ENCODE measurements at places on chromosomes 1 and 21.

GRCh38 chr1:99527078-99527477 is 118.8 kb upstream of the PALMD start:
- no peak for DNase-seq

DNA sequence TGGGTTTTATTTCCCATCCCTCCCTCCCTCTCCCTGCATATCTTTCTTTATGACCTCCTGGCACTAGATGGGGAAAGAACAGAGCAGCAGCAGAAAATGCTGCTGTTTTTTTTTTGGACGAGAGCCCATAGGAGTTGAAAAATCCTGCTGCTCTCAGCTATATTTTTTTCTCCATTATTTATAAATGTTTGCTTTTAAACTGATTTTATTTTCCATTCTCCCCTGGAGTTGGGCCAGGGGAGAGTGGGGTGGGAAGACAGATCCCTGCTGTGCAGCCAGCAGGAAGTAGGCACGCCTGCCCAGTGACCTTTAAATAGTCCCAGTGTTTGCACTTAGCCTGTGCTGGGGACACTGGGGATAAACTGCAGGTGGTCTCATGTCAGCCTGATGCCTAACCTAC is 17.4 kb downstream of the SFT2D2 start:
- no peak for DNase-seq

DNA sequence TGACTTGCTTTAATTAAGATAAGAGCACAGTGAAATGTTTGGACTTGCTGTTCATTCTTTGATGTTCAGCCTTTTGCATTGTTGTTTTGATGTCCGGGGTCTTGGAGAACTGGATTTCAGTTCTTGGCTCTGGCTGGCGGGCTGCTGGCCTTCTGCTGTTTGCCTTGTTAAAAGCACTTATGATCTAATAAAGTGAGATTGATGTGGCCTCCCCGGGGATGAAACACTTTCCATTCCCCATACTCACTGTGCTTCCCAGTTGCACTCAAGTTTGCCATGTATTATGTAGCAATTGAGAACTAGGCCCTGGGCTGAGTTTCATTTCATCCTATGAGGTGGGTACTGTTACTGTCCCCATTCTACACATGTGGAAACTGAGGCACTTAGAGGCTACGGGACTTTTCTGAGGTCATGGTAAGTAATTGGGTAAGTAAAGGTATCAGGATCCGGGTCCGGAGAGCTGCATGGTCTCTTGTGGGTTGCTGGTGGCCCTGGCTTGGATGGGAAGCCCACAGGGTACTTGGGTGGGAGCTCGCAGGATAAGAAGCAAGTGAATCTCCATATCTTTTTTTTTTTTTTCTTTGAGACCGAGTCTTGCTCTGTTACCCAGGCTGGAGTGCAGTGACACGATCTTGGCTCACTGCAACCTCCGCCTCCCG is 127.7 kb upstream of the ZBTB40 start:
- no peak for DNase-seq

DNA sequence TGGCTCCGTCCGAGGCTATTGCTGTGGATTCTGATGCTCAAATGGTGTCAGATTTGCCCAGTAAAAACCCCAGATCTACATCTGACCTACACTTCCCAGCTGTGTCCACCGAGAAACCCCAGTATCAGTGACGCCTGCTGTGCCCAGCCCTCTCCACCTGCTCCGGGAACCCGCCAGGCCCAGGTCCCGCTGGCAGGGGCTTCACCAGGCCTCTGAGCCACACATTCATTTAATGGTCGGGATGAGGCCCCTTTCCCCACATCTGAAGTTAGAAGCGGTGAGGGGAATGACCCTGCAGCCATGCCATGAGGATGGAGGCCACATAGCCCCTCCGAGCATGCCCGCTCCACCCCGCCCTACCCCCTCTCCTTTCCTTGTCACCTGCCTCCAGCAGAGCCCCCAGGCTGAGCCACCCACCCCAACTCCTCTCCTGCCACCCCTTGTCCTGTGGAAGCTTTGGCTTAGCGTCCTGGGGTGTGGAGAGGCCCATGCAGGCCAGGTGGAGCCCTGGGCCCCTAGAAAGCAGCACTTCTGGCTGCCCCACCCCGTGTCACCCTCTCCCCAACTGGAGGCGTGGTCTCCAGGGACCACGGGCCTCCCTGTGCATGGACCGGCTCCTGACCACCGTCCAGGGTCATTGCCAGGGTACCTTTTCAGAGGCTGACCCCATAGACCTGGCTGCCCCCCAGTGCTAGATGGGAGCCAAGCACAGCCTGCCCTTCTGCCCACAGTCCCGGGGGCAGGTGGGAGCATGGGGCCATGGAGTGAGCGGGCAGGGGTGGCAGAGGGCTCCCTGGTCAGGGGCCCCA is 8.0 kb downstream of the TNFRSF14 start:
- no peak for DNase-seq

- DNase-seq = no peak
Measured at GRCh38 chr1:180680558-180681144, 48.8 kb downstream of the XPR1 start.

GRCh38 chr1:78280626-78281025 is 210.1 kb upstream of the PTGFR start:
- DNase-seq = no peak

- no peak for DNase-seq
Measured at GRCh38 chr1:40385437-40386358, 12.2 kb downstream of the SMAP2 start.

DNA sequence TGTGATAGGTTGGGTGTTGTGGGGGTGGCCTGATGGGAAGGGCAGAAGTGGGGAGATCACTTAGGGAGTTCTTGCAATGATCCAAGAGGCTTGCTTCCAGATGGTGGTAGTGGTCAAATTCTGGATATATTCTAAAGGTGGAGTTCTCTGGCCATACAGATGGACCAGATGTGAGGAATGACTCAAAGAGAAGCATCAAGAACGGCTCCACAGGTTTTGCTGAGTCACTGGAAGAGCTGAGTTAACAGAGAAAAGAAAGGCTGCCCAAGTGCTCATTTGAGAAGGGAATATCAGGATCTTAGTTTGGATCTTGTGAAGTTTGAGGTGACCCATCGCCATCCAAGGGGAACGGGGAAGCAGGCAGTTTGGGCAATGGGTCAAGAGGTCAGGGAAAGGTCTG is 192.9 kb upstream of the GALNT2 start:
- no peak for DNase-seq

GRCh38 chr1:178330153-178330552 is 166.6 kb downstream of the CLEC20A start:
- no peak for DNase-seq

DNA sequence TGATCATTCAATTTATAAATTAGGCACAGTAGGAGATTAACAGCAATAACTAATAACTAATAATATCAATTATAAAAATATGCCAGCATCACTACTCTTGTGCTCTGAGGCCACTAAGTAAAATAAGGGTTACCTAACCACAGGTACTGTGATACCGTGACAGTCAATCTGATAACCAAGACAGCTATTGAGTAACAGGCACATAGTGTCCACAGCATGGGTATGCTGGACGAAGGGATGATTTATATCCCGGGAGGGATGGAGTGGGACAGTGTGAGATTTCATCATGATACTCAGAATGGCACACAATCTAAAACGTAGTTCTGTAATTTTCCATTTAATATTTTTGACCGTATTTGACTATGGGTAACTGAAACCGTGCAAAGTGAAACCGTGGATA is 39.4 kb downstream of the CD46 start:
- DNase-seq = no peak

GRCh38 chr1:78142736-78143135 is 97.0 kb downstream of the GIPC2 start:
- DNase-seq = no peak

GRCh38 chr21:28439251-28439650 is 553.4 kb downstream of the LTN1 start:
- DNase-seq = no peak

DNA sequence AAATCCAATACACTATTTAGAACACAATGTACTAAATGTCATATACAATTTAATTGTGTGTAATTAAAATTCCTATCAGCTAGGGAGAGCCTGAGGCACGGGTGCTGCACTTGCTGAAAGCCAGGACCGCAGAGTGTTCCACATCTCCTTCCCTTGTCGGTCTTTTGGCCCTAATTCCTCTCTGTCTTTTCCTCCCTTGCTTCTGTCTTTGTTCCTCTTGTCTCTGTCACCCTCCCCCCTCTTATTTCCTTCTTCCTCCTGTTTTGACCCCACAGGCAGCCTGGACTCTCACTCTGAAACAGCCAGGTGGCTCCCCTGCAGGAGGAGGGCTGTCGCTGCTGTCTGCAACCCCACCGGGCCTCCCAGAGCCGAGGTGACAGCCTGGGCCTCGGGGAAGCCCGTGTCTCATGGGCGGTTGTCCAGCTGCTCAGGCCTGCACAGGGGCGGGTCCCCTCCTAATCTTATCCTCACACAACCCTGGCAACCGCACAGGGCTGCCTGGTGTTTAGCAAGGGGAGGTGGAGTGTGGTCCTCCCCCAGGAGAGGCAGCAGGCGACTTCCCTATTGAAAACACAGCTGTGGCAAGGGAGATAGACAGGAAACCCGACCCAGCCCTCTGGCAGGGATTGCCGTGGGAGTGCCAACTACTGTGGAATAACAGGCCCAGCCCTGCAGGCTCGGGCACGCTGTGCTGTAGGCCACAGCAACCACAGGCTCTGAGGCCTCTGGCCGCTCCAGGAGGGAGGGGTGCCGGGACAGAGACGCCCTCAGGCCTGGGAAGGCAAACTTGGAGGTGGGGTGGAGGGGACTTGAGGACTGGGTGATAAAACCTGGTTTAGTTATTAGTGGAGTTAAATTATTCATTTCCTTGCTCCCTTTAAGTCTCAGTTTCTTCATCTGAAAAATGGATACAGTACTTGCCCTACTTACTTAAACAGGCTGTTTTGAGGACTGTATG is 68.8 kb upstream of the WDR26 start:
- no peak for DNase-seq

DNA sequence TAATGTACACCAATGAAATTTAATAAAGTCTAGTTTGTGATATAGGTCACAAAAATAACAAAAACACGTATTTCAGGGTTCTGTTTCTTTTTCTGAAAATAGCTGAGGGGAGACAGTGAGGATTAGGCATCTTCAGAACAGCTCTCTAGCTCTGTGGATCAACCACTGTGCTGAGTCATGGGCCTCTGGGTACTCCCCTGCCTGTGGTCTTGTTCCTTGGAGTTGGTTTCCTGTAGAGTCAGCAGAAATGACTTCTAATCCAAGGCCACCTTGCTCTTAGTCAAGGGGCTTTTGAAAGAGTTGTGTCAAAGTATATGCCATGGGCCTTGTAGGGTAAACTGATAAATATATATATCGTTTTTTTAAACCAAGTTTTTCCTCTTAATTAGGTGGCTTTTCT is 141.8 kb upstream of the ZRANB2 start:
- no peak for DNase-seq

DNA sequence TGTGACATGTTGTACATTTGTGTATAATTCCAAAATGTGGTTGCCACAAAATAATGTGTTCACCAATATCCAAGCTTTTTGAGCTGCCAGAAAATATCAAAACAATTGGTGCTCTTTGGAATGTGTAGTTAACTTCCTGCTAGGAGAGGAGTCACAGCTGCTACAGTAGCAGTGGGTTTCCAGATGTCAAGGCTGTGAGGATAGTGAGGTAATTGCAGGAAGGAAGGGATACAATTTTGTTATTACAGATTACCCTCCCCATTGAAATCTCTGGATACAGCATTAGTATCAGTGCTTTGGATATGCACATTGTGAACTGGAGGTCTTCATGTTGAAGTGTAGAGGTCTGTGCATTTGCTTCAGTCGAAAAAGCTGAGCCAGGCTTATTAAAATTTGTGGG is 253.2 kb downstream of the PTPRC start:
- peak; percentile 77 for DNase-seq

DNA sequence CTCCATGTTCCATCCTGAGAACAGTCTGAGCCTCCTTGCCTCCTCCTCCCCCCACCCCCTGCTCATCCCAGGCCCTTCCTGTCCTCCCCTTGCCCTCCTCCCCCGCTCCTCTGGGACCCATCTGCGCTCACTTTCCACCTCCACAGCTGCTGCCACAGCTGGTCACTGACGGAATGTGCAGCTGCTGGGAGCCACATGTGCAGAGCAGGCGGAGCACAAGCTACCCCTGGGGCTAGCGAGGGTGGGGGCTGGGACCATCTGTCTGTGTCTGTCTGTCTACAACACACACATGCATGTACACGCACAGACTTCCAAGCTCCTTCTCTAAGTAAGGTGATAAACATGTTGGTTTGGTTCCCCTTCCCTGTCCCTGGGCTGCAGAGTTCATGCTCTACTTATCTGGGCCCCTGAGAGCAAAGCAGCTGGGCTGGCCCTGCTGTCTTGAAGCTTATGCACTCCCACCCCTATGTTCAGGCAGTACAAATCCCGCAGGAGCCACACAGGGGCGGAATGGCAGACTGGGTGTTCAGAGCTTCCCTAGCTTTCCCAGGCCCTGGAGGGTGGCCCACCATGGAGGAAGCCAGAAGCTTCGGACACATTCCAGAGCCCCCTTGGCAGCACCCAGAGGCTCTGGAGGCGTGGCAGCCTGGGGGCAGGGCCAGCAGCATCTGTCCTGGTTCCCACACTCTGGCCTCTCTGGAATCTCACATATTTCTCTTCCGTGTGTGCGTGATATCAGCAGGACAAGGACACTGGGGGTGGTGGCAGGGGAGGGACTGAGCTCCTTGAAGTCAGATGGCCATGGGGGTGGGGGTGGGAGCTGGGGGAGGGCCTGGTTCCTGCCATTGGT is 7.0 kb upstream of the HEYL start:
- DNase-seq = no peak

DNA sequence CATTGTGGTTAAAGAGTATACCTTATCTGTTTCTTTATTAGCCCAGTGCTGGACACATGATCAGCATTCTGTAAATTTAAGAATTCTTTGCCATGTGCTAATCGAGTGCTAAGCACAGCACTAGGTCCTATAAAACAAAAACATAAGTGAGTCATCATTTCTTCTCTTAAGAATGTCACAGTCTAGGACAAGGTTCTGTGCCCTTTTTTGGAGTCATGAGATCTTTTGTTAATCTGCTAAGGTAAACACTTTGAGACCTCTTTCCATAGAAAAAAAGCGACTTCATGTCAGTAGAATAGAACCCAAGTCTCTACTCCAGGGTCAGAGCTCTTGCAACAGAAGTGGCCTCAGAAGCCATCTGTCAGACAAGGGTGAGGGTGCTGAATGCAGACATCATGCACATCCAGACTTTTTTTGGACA is 70.0 kb upstream of the NFIA start:
- no peak for DNase-seq

- DNase-seq = no peak
Measured at GRCh38 chr1:158227904-158228623, 26.2 kb upstream of the CD1A start.

GRCh38 chr1:198465201-198466144 is 75.0 kb downstream of the ATP6V1G3 start:
- peak; percentile 60 for DNase-seq

DNA sequence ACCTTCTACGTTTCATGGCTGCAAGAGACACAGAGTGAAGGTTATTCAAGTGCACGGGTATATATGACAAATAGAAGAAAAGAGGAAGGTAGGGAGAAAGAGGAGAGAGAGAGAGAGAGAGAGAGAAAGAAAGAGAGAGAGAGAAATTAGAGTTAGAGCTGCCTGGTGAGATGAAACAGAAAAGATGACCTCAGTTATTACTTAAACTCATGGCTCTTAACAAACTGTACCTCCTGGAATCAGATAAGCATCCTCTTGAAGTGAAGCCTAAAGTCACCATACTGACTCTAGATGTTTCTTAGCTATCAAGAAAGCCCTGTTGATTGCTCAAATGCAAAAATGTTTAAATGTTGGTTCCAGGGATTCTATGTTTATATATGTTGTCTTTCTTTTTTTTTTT is 597.7 kb upstream of the ZP4 start:
- no peak for DNase-seq
